ENCODE measurements at places on chromosomes 4 and X. TPM values are rescaled to one million over a fixed set of nuclear protein-coding genes. Genes with fewer than 3 reads are reported as not detected.
A peak's percentile ranks its signal among the peaks of the same experiment; 100 is the strongest.

DNA sequence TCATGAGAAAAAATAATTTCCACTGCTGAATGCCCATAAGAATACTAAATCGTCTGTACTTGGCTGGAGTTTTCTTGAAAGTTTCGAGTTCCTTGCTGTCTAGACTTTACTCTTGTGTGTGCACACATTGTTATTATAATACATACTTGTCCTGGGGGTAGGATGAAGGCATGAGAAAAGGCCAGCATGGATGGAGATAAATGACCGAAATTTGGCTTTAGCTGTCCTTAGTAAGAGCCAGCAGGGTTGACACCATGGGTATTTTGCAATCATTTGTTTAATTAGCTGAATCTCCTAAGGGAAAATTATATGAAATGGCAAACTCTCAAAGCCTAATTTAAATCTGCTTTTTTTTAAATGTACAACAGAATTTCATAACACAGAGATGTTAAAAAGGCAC is 641.6 kb downstream of the ADGRL3 start:
- no peak for DNase-seq

The AREG gene
- 26.2 TPM for total RNA-seq

The STBD1 gene
- 19.7 TPM for total RNA-seq

The ATP8A1 gene
- total RNA-seq = 40.3 TPM

The HNRNPH2 gene
- total RNA-seq = 43.6 TPM

The GPR34 gene
- total RNA-seq = 11.4 TPM

The MTHFD2L gene
- 10.7 TPM for total RNA-seq

The EDA2R gene
- total RNA-seq = 0.84 TPM

GRCh38 chr4:142372530-142373260 is 473.4 kb downstream of the INPP4B start:
- DNase-seq = no peak

The CORIN gene
- total RNA-seq = 0.47 TPM

The ZNF827 gene
- 37.4 TPM for total RNA-seq

DNA sequence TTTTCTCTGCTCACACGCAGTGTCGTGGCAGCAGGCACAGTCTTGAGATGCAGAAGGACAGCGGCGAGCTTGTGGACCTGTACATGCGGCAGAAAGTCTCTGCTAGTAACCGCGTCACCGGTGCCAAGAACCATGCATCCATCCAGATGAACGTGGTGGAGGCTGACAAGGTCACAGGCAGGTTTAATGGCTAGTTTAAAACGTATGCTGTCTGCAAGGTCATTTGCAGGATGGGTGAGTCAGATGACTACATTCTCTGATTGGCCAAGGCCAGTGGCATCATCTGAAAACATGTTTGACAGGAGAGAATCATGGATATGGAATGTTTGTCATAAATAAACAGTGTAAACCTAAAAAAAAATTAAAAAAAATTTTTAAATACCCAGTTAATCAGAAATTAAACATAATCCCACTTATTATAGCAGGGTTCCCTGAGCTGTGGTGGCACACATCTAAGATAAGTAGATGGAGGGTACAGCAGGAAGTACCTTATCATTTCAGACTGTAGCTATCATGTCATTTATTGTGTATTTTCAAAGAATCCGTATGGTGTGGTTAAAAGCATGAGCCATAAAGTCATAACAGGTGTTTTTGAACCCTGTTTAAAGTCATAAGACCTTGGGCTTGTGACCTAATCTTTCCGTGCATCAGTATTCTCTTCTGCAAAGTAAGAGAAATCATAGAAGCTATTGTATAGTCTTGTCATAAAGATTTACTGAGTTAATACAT is 7.5 kb upstream of the BMP2K start:
- peak; percentile 43 for DNase-seq

DNA sequence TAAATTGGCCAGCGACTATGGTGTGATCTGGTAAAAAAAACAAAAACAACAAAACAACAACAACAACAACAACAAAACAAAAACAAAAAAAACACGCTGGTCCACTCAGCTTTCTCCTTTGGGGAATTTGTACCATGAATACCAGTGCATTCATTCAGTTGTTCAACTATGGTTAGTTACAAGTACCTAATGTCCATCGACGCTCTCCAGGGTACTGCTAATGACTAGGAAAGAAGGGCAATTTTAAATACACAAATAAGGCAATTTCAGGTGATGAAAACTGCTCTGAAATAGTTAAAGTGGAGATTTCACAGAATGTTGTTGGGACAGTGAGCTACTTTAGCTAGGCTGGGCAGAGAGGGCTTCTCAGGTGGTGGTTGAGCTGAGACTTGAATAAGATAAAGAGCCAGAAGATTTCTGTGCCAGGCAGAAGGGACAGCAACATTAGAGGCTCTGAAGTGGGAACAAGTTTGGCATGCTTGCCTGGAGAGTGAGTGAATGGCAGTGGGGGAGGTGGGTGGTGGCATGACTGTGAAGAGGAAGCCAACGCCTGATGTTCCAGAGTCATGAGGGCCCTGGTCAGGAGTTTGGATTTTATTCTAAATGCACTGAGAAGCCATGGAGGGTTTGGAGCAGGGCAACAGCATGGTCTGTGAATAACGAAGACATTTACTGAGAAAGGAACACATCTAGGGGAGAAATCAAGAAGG is 45.9 kb upstream of the PGRMC2 start:
- DNase-seq = no peak

DNA sequence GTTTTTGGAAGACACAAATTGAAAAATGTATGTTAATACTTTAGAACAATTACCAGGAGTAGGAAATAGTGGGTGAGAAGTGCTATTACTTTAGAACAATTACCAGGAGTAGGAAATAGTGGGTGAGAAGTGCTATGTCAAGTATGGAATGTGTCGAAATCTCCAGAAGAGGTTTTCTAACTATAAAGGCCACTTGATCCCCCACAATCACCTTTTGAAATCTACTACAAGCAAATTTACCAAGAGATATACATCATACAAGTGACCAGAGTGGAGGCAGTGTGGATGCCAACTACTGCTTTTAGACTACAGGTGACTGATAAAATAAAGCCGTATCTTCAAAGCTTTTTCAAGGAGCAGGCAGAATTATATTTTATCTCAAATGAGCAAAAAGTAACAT is 43.1 kb downstream of the MAB21L2 start:
- DNase-seq = no peak

DNA sequence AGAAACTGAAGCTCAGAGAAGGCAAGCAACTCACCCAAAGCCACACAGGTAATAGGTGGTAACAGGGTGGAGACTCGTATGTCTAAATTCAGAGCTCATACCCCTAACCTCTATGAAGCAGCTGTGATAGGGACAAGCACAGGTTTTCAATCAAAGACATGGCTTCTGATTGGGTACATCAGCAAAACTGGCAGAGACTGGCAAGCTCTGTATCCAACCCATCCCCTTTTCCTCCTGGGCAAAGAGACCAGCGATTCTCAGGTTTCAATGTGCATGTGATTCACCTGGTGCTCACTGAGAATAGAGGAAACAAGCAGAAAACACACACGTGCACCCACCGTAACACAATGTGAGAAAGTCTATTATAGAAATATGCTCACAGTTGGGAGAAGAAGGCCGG is 153.0 kb downstream of the SMIM20 start:
- no peak for DNase-seq

DNA sequence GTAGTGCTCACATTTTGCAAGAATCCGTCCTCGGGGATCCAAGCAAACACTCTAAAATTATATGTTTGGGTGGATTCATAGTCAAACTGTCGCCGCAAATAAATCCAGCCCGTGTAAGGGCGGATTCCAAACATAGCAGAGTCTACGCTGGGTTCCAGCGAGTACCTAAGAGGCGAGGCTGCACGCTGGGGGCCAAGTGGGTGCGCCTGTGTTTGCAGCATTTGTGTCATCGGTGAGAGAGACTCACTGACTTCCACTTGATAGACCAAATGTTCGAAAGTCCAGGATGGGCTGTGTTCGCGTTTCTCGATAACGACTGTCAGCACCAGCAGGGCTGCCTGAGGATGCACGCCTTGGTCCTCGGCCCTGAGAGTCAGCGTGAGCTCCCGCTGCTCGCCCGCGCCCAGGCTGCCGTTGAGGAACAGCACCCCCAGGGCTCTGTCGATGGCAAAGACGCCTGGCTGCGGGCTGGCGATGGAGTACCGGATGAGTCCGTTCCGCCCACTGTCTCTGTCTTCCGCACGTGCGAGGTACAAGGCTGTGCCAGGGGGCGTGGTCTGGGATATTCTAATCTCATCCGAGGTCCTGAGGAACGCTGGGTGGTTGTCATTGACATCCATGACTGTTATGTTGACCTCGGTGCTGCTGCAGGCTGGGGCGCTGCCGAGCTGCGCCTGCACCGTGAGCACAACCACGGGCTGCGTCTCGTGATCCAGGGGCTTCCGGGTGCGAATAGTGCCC is 158.7 kb downstream of the DCHS2 start:
- no peak for DNase-seq

DNA sequence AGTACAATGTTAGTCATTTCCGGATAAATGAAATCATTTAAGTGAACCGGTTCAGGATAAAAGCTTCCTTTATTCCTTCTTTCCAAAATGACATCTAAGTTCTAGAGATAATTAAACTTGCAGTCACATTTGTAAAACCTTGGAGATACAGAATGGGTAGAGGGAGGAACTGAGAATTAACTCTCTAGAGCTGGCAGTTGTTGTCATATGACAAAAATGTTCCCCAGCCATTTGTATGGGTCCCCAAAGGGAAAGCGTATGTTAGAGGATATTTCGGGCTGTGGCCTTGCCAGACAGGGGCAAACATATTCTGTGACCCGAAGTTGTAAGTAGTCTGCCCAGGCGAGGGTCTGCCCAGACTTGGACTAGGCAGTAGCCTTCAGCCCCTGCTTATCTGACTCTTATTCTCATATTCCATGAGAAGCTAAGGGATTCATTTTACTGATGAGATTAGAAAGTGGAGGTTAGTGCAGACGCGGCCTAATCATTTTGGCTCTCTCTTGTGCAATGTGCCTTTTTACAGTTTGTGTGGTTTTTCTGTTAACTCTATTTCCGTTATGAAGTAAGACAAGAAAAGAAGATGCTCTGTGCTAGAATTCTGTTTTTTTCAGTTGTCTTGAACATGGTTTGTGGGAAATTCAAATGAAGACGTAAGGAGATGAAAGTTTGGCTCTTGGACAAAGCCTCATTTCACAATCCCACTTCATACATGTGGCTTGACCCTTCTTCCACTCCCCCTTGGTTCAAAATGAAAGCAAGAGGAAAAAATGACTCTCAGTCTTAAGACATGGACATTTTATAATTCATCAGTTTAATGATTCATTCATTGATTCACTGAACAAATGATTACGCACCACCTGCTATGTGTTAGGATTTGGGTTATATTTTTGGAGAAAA is 2394.2 kb upstream of the AGA start:
- no peak for DNase-seq

The IL1RAPL2 gene
- not detected for total RNA-seq

GRCh38 chr4:158229768-158230167 is 19.5 kb downstream of the TMEM144 start:
- no peak for DNase-seq

The POU3F4 gene
- total RNA-seq = not detected

The CENPVL1 gene
- not detected for total RNA-seq

The KLKB1 gene
- 2.4 TPM for total RNA-seq

The HSD17B13 gene
- total RNA-seq = 1.8 TPM

DNA sequence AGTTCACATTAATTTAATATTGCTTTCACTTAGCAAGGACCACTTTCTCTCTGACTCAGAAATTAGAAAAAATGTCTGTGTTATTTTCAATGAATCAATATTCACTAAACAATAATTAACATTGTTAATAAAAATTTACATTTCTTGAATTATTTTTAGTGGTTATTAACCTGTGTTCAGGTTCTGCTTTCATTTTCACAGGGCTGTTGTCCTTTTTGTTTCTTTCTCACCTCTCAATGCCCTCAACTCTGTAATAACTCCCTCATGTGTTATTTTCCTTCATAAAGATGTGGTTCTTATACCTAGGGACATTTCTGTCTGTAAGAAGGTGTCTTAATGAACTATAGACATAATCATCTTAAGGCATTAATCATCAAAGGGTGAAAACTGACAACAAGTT is 43.1 kb upstream of the PRR27 start:
- no peak for DNase-seq

The PNMA6F gene
- total RNA-seq = not detected

The CCDC149 gene
- 23.7 TPM for total RNA-seq

The ANAPC4 gene
- 32.9 TPM for total RNA-seq

DNA sequence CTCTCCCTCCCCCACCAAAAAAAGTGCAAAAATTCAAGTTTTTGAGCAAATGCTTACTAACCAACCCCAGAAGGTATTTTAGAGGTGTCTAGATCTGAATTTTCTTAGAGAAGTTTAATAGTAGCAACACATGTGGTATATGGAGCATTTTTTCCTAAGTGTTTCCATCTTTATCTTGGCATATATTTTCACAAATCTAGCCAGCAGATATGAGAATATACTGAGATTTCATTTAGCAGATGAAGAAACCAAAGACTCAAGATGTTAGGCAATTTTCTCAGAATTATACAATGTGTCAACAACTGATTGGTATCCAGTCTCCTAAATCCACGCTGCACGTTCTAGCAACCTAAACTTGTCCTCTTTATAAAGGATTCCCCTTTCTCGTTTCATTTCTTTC is 245.5 kb upstream of the CXXC4 start:
- no peak for DNase-seq

The NKAP gene
- 5.2 TPM for total RNA-seq

DNA sequence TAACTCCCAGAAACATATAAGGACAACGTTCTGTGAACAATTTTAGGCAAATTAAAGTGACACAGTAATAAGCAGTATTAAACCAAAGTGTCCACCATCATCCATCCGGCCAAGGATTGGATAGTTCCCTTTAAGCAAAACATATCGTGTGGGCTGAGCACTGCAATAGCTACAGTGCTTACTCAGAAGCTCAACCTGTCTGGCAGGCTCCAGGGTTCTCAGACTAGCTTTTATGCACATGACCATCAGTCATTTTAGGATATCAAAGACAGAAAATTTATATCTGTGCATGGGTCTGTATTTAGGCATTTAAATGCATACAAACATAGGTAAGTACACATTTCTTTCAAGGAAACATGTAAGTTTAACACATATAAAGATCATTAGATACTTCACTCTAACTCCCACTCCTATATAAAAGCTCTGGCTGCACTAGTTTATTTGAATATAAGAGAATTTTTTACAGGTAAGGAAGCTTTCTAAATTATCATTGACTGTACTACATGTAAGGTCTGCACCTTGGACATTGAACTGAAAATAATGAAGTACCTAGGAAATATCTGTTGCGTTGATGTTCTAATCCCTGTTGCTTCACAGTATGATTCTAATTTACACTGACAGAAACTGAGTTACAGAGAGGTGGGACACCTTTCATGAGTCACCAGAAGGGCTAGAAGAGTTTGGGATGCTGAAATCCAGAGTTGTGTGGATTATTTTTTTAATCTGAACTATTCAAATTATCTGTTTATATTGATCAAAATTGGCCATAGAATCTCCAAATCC is 67.6 kb downstream of the ELOVL6 start:
- no peak for DNase-seq

The C4orf17 gene
- total RNA-seq = not detected

DNA sequence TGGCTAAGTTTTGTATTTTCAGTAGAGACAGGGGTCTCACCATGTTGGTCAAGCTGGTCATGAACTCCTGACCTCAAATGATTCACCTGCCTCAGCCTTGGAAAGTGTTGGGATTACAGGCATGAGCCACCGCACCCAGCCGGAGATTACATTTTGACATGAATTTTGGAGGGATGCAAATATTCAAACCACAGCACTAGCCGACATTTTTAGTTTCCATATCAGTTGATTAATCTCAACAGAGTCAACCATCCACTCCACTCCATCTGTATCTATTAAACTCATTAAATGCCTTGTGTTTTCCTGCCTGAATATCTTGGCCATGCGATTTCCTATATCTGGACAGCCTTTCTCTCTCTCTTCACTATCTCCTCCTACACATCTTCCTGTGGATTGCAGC is 64.1 kb upstream of the PDGFRA start:
- DNase-seq = no peak

GRCh38 chr4:169210504-169211118 is 60.1 kb downstream of the SH3RF1 start:
- no peak for DNase-seq

Measured in mucosa of descending colon (tissue), 3 donors.